Activated CD8-positive, alpha-beta memory T cell treated with anti-CD3 and anti-CD28 coated beads for 4 hours (primary cell): ENCODE measurements at places on chromosomes 1 and 21.

DNA sequence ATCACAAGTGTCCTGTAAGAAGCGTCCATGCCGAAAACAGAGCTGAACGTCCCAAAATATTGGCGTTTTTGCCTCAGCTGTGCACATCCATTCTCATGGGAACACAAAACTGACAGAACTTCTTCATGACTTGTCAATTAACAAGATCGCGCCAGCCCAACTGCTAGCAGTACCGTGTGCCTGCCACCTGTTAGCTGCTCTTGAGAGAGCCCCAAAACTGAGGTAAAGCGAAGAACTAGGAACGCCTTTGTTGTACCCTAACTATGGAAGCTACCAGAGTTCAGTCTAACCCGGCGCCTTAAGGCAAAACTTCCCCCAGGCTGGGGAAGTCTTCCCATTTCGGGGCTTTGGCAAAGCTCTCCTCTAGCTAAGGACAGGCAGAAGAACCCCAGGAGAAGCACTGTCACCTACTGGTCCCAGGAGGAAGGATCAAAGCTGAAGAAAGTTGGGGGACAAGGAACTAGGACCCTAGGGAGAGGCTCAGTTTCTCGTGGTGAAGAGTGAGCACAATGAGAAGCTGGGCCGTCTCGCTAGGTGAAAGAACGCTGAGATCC lies 719 bp downstream of the EYA3 start:
- DNase-seq = no peak

- DNase-seq = no peak
Measured at GRCh38 chr1:236099355-236099974, 34.6 kb upstream of the NID1 start.

GRCh38 chr1:34144766-34145165 lies 20.3 kb downstream of the CSMD2 start:
- no peak for DNase-seq

GRCh38 chr1:237124856-237125462 lies 83.0 kb downstream of the RYR2 start:
- DNase-seq = no peak

- no peak for DNase-seq
Measured at GRCh38 chr1:228772516-228773212, 37.4 kb downstream of the RHOU start.

- no peak for DNase-seq
Measured at GRCh38 chr1:186960861-186961260, 132.1 kb downstream of the PLA2G4A start.
